Glomerular endothelial cell (primary cell): ENCODE measurements at places on chromosomes 11 and 22.

DNA sequence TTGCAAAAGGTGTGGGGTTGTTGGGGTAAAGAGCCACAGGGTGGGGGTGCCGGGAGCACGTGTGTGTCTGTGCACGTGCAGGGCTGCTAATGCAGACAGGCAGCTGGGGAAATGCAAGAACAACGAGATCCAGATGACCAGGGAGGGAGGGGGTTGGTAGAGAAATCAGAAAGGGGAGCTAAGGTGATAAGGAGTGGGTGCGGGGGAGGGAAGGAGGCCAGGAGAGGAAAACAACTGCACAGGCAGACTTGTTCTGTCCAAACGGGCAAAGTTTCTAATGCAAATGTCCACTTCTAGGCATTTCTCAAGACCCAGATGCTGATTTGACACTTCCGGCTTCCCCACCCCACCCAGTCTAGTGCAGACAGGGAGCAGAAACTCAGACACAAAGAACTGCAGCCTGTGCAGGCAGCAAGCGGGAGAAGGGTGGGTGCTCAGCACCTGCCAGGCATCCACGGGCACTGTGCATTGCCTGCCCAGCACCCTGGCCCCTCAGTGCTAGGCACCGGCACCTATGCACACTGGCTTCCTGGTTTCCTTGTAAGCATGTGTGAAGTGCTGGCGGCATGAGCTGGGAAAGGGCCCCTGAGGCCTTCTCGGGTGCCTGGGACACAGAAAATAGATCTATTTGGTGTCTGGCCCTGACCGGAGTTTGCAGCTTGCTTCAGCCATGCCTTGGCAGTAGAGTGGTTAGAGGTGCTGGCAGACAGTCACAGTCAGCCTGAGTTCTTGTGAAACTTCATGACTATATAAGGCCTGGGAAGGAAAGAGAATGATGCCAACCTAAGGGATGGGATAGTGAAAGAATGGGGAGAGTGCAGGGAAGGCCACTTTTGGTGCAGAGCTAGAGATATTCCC, 220.1 kb upstream of the SORL1-AS1 start:
- DNase-seq, result no peak

- no peak for DNase-seq
These were observed 33.2 kb upstream of the ZBTB16 start for GRCh38 chr11:114026355-114026754.

DNA sequence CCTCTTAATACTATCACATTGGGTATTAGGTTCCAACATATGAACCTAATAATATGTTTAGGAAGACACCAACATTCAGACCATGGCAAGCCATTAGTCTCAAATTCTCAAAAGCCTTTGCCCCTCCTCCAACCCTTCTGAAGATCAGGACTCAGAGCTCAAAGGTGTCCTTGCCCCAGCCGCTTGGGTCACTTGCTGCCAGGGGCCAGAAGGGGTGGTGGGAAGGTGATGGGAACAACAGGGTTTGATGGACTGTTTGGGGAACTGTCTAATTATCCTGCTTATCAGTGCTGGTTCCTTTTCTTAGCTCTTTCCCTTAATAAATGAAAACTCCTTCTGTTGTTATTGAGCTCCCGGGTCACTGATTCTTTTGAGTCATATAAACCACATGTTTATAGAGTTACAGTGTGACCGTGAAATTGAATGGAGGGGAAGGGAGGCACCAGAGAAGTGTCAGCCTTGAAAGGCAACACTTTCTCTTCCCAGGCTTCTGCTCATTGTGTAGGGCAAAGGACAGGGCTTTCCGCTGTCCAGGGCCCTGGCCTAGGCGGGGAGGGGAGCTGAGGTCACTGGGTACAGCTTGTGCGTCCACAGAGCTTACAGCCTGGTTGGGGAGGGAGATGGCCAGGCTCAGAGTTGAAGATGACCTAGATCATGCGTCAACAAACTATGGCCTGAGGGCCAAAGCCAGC, 105.1 kb downstream of the FBXO7 start:
- no peak for DNase-seq

GRCh38 chr11:10694486-10695239, 1.1 kb upstream of the IRAG1 start:
- no peak for DNase-seq

DNA sequence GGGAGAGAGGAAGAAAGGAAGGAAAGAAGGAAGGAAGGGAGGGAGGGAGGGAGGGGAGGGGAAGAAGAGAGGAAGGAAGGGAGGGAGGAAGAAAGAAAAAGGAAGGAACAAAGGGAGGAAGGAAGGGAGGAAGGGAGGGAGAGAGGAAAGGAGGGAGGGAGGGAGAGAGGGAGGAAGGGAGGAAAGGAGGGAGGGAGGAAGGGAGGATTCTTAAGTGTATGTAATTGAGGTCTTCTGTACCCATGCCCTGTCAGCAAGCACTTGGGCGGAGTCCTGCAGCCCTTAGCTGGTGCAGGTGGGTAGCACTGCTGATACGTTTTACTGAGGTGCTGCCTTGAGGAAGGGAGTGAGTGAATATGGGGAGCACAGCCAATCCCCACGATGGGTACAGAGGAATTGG, 56.9 kb upstream of the RASD2 start:
- DNase-seq, result no peak

- no peak for DNase-seq
These were observed 22.0 kb upstream of the CABP2 start for GRCh38 chr11:67545280-67545679.

GRCh38 chr11:126137136-126137535, 74.3 kb downstream of the RPUSD4 start:
- DNase-seq, result no peak

DNA sequence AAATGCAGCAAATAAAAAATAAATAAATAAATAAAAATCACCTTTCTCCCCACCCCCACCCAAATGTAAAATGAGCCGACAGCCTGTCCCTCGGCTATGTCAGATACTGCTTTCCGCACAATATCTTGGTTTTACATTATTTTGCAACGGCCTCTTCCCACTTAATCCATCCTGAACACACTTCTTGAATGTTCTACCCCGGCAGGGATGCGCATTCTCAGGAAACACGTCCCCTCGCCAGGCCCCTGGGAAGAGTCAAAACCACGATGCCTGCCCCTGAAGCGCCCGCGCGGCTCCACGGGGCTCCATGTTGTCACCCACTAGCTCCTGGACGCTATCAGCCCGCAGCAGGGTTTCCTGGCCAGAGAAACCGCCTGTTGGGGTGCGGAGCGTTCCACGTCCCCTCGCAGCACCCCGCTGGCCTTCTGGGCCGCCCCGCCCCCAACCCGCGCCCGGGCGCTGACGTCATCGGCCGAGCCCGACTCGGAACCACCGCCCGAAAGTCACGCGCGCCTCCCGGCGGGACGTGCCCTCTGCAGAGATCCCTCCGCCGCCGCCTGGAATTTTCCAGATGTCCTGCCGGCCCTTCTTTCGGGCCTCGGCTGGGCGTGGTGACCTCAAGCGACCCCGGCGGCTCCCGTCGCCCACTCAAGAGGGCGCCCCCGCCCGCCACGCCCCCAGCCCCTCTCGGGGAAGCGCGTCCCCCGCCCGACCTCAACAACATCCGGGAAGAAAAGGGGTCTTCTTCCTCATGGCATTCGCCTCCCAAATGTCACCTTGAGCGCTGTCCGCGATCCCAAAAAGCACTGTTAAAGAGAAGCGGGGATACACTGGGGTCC, 585 bp upstream of the NEAT1 start:
- no peak for DNase-seq

DNA sequence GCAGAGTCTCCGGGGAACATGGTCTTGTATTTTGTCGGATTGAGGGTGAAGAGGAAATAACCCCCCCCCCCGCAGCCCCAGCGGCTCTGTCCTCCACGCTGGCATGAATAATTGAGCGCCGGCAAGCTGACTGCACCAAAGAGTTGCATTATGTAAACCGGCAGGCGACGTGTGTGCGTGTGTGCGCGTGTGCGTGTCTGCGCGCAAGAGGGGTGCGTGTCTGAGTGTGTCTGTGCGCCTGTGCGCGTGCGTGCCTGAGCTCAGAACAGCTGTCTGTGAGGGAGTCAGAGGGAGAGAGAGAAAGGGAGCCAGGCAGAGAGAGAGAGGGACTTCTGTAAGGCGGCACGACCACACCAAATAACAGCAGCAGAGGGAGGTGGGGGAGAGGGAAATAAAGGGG, 94.4 kb downstream of the SCN3B start:
- DNase-seq, result no peak

GRCh38 chr22:22558972-22559603, at the start of gene PRAME:
TSS of gene PRAME (minus strand) at chr22:22559265. CDS start at chr22:22556832, 2,433 bp downstream.
- DNase-seq, result no peak

DNA sequence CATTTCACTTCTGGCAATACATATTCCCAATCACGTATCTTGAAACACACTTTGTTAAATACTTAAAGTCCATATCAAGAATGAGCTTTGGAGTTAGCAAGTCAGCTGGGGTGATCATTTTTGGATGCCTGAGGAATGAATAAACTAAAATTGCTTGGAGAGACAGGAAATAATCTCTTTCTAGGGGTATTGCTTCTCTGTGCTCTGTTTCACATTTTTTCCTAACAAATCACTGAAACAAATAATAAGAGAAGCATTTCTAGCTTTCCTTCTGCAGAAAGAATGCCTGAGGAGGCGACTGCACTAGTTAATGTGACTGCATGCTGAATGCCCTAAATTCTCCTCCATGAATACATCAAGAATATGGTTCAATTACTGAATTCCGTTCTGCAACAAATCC, 541.4 kb upstream of the CCDC90B start:
- no peak for DNase-seq

GRCh38 chr11:14642873-14643696, 519 bp upstream of the PDE3B start:
- DNase-seq, result no peak

DNA sequence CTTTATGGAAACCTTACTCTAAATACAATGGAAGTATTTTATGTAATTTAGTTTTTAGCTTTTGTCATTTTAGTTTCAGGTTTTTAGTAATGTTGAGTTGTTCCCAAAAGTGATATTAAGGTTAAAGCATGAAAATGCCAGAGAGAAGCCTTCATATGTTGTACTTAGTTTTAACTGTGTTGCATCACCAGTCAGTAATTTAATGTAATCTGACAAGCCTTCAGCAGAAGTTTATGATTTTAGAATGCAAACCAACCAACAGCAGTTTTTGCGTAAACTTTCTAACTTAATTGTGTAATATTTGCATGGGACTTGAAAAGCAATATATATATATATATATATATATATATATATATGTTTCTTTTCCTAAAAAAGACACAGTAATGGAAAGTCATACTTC, 110.6 kb downstream of the MSANTD4 start:
- no peak for DNase-seq

DNA sequence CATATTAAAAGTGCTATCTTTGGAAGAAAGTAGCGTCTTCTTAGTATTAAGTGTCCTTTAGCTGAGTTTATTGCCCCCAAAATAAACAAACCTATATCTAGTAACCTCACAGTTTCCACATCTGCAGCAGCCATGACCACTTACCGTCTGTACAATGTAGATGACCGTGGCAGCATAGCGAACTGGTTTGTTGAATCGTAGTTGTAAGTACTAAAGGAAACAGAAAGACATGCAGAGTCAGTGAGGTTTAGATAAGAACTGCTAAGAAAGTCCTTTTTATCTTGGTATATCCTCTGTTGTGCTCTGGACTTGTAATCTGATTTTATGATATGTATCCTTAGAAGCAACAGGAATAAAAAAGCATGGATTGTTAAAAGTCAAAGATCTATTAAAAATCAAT, 9.4 kb downstream of the SLC5A12 start:
- DNase-seq, result no peak

DNA sequence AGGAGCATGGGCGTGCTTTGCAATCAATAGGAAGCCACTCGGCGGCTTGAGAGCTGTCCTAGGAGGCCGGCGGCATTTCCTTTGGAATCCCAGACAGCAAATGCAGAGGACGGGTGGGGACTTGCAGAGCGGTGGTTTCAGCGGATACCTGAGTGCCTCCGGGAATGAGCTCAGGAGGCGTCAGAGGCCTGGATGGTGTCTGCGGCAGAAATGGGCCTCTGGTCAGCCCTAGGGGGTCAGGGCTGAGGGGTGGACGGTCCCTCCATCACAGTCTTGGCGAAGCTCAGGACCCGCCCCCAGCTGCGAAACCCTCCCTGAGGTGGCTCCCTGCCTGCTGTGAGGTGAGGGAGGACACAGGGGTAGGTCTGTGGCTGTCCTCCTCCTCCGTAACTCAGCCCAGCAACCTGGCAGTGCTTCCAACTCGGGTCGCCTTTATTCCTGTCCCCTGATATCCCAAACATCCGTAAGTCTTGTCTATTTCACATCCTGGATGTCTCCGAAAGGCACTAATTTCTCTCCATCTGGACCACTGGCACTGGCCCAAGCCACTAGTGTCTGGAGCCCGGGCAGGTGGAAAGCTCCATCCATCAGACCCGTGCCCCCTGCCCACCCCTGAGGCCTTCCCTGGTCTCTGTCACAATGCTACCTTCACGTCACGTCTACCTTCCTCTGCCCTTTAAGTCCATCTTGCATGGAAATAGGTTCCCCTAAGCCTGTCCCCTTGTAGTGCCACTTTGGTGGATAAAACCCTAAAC, 686.6 kb downstream of the BRD1 start:
- no peak for DNase-seq

- DNase-seq, result no peak
These were observed 191.5 kb downstream of the CEP164 start for GRCh38 chr11:117519170-117519569.

- no peak for DNase-seq
These were observed 339.6 kb downstream of the TBC1D22A start for GRCh38 chr22:47102081-47102480.

- no peak for DNase-seq
These were observed 42.0 kb upstream of the CXCR5 start for GRCh38 chr11:118841469-118842242.

- no peak for DNase-seq
These were observed 2.4 kb downstream of the MAPK11 start for GRCh38 chr22:50267591-50268390.

- DNase-seq, result peak; percentile 10
These were observed 44.2 kb downstream of the LMO1 start for GRCh38 chr11:8219257-8220021.

DNA sequence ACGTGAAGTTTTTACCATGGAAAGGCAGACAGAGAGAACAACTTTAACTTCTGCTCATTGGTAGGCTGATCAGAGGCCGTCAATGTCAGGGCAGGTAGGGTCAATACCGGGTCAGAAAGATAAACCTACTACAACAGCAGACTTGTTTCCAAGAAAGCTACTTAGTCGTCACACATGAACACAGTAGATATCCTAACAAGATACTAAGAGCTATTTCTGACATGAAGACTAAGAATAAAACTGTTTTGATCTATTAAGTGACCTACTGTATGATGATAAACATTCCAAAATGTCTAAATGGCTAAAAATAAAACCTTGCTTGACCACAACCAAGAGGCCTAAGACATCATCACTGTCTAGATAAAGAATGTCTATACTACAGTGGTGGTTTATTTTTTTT, 231.3 kb downstream of the CADM1 start:
- DNase-seq, result no peak

GRCh38 chr11:88404932-88405710, 67.6 kb upstream of the CTSC start:
- no peak for DNase-seq

GRCh38 chr11:44596525-44597276, 31.2 kb downstream of the CD82 start:
- no peak for DNase-seq

- DNase-seq, result no peak
These were observed 398.8 kb upstream of the RAG2 start for GRCh38 chr11:36996795-36997194.
